ENCODE measurements at places on chromosomes 6 and 20. TPM values are rescaled to one million over a fixed set of nuclear protein-coding genes. Genes with fewer than 3 reads are reported as not detected.

Gene PEDS1
- total RNA-seq = 54.6 TPM

Gene OLIG3
- total RNA-seq = not detected

Gene RNF8
- total RNA-seq = 21.6 TPM

Gene SUPT3H
- total RNA-seq = 2.9 TPM

Gene TMEM217
- 4.6 TPM for total RNA-seq

Gene BANF2
- not detected for total RNA-seq

Gene GSTA1
- not detected for total RNA-seq

GRCh38 chr6:27771235-27771634, 141.0 kb downstream of the OR2B2 start:
- no peaks in the 10 kb centered on the region for H3K27me3 ChIP-seq
- H3K4me1 ChIP-seq = no peaks in the 10 kb centered on the region
- no peak overlapping the region for H3K4me3 ChIP-seq
- no peaks in the 10 kb centered on the region for H3K36me3 ChIP-seq
- no peak for DNase-seq

DNA sequence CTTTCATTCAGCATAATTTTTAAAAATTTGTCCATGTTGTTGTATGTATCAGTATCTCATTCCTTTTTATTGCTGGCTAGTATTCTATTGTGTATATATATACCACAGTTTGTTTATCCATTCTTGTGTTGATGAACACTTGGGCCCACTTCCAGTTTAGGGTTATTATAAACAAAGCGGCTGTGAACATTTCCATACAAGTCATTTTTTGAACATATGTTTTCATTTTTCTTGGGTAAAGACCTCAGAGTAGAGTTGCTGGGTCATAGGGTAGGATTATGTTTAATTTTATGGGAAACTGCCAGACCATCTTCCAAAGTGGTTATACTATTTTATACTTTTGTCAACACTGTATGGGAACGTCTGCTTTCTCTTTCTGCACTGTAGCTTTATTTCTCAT, 55.3 kb downstream of the RBM24 start:
- H3K36me3 ChIP-seq = no peaks in the 10 kb centered on the region
- no peak overlapping the region for H3K4me3 ChIP-seq
- no peaks in the 10 kb centered on the region for H3K4me1 ChIP-seq
- no peak overlapping the region for H3K27ac ChIP-seq

DNA sequence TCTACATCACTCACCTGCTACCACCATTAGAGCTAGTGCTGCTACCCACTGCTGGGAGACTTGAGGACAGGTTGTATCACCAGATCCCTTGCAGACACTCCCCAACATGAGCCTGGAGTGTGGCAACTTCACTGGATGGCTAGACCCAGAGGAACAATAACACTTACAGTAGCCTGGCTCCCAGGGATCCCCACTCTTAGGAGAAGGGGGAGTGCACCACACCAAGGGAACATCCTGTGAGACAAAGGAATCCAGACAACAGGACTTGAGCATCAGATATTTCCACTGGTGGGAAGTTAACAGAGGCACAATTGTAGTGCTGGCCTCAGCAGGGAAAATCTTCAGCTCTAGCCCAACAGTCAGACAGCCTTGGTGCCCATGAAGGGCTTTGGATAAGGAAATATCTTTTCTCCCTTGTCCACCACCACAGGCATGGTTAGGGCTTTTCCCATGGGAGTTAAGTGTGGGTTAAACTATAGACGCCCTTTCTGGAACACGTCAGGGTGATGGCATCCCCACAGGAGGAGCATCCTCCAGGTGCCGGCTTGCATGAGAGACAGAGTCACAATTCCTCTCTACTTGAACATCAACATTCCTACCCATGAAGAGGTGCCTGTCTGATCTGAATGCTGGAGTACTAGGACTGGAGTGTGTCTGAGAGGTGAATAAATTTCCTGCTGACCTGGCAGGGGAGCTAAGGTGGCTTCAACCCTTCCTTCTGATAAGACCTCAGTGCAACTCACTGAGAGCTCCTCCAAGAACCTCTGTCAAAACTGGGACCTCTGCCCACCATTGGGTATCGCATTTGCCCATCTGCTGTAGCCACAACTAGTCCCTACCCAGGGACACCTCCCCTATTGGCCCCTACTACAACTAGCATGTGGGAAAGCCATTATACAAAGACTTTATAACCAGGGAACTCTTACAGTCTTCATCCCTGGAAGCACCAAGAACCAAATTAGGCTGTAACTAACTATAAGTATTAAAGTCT, 55.4 kb upstream of the SIRPG start:
- peaks cover 9% of the 10 kb centered on the region for H3K4me1 ChIP-seq
- peak; percentile 45 for DNase-seq
- no peak overlapping the region for H3K27ac ChIP-seq
- H3K4me3 ChIP-seq = no peak overlapping the region
- H3K27me3 ChIP-seq = no peaks in the 10 kb centered on the region

- no peak overlapping the region for H3K4me3 ChIP-seq
- no peaks in the 10 kb centered on the region for H3K36me3 ChIP-seq
- no peak for DNase-seq
- no peaks in the 10 kb centered on the region for H3K27me3 ChIP-seq
These were observed 3.1 kb downstream of the RHAG start for GRCh38 chr6:49633541-49633940.

DNA sequence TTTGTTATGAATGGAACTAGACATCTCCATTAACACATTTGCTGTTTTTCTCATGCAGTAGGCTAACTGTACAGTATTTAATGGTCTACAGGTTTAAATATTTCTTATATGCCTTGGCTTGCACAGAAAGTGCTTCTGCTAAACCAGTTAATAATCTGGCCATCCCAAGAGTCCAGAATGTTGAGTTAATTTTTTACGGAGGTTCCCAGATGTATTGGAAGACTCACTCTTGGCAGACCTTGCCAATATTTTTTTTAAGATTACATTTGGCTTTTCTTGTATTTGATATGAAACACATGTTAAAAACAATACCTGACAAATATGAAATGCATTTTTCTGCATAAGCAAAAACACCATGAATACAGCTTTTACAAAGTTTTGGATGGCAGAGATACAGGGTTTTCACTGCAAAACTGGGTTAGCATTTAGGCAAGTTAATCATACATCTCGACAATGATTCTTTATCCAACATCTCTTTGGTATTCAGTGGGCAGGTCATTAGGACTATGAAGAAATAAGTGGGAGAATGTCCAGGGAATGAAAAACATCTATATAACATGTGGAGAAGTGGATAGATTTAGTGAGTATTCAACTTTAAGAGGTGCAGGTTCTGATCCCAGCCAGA, 94.0 kb downstream of the SGK1 start:
- H3K27ac ChIP-seq = no peak overlapping the region
- no peaks in the 10 kb centered on the region for H3K36me3 ChIP-seq
- peak; percentile 71 for DNase-seq
- H3K27me3 ChIP-seq = no peaks in the 10 kb centered on the region
- H3K4me3 ChIP-seq = no peak overlapping the region

- DNase-seq = no peak
- no peaks in the 10 kb centered on the region for H3K27me3 ChIP-seq
- peaks cover 45% of the 10 kb centered on the region for H3K4me1 ChIP-seq
- H3K36me3 ChIP-seq = peaks cover 17% of the 10 kb centered on the region
- no peak overlapping the region for H3K4me3 ChIP-seq
- H3K27ac ChIP-seq = no peak overlapping the region
These were observed 12.6 kb upstream of the DST start for GRCh38 chr6:56655249-56655648.

DNA sequence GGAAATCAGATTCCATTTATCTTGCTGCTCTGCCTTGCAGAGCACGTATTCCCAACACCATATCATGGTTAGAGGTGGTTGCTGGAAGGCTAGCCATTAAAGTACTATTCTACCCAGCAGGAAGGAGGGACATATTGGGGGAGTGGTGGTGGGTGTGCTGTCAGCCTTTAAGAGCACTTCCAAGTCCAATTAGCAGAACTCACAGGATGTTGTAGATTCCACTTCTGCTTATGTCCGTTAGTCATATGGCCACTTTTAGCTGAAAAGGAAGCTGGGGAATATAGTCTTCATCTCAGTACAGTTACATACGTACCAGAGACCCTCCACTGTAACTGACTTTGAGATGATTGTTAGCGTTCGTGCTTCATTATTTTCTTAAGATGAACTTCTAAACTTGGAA, 94.4 kb downstream of the SAMD3 start:
- no peaks in the 10 kb centered on the region for H3K36me3 ChIP-seq
- no peak for DNase-seq
- no peaks in the 10 kb centered on the region for H3K4me1 ChIP-seq
- no peak overlapping the region for H3K27ac ChIP-seq
- H3K27me3 ChIP-seq = no peaks in the 10 kb centered on the region

- no peaks in the 10 kb centered on the region for H3K36me3 ChIP-seq
- H3K4me3 ChIP-seq = peak overlapping the region; percentile 21
- H3K27me3 ChIP-seq = no peaks in the 10 kb centered on the region
- H3K4me1 ChIP-seq = no peaks in the 10 kb centered on the region
- H3K27ac ChIP-seq = no peak overlapping the region
These were observed 49.0 kb downstream of the MDGA1 start for GRCh38 chr6:37648465-37649330.

GRCh38 chr6:158620963-158621693, 23.4 kb downstream of the DYNLT1 start:
- no peak for DNase-seq
- H3K27ac ChIP-seq = no peak overlapping the region
- no peaks in the 10 kb centered on the region for H3K36me3 ChIP-seq
- no peak overlapping the region for H3K4me3 ChIP-seq
- no peaks in the 10 kb centered on the region for H3K27me3 ChIP-seq

GRCh38 chr6:7414811-7415210, 25.2 kb downstream of the RIOK1 start:
- H3K4me1 ChIP-seq = peaks cover 19% of the 10 kb centered on the region
- H3K4me3 ChIP-seq = no peak overlapping the region
- peak; percentile 94 for DNase-seq
- H3K36me3 ChIP-seq = peaks cover 48% of the 10 kb centered on the region
- peak overlapping the region; percentile 63 for H3K27ac ChIP-seq
- H3K27me3 ChIP-seq = no peaks in the 10 kb centered on the region

DNA sequence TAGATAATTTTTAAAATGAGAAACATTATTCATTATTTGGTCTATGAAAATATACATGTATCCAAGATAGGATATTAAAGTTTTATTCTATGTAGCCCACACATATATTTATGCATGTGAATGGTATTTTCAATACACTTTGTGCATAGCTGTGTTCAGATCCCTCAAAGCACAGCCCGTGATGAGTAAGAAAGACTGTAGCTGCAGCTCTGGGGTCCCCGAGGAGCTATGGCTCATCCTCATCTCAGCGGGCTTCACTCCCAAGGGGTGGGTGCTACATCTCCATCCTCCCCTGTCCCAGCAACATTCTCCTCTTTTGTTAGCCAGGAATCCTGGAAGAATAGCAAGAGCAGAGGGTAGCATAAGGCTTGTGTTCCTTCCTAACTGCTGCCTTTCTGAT, 130.8 kb downstream of the SAMD5 start:
- no peak for DNase-seq
- H3K36me3 ChIP-seq = no peaks in the 10 kb centered on the region
- no peaks in the 10 kb centered on the region for H3K27me3 ChIP-seq
- H3K27ac ChIP-seq = no peak overlapping the region
- H3K4me3 ChIP-seq = no peak overlapping the region

GRCh38 chr20:16113736-16114135, 459.5 kb downstream of the KIF16B start:
- H3K4me1 ChIP-seq = no peaks in the 10 kb centered on the region
- no peaks in the 10 kb centered on the region for H3K36me3 ChIP-seq
- DNase-seq = no peak
- no peak overlapping the region for H3K4me3 ChIP-seq
- no peak overlapping the region for H3K27ac ChIP-seq

DNA sequence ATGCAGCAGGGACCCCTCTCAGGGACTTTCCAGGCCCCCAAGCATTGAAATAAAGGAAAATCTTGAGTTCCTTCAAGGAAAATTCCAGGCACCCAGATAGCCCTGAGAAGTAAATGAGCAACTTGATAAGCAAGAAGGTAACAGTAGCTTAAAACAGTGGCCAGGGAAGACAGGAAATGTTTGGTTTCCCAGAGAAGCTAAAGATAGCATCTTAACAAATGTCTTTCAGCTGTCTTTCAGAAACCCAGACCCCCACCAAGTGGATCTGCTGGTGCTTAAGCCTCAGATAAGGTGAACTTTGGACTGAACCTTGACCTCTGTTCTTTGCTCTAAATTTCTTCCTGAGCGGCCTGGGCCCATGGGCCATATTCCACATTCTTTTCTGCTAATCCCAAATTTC, 117.8 kb upstream of the CST7 start:
- no peaks in the 10 kb centered on the region for H3K4me1 ChIP-seq
- no peak for DNase-seq
- no peak overlapping the region for H3K27ac ChIP-seq

- no peak for DNase-seq
- H3K27ac ChIP-seq = no peak overlapping the region
- no peaks in the 10 kb centered on the region for H3K36me3 ChIP-seq
- H3K27me3 ChIP-seq = no peaks in the 10 kb centered on the region
- H3K4me3 ChIP-seq = no peak overlapping the region
These were observed 58.7 kb downstream of the UTRN start for GRCh38 chr6:144343701-144344428.

DNA sequence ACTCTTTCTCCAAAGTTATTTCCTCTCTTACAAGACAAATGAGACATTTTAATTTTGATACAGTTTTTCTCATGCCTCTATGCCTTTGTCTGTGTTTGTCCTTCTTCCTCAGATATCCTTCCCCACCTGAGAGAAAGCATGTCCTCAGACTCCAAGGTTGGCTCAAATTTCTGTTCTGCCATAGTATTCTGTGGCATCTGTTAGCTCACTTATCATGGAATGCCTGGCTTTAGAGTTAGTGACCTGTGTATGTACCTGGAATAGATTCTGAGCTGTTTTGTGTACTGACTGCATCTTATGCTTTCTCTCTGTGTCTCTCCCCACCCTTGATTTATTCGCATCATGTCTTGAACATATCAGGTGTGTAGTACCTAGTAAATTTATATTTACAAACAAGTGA, 90.0 kb downstream of the CENPW start:
- no peak for DNase-seq
- no peaks in the 10 kb centered on the region for H3K4me1 ChIP-seq
- no peaks in the 10 kb centered on the region for H3K27me3 ChIP-seq

GRCh38 chr6:106103728-106104109, 17.6 kb downstream of the PRDM1 start:
- no peak for DNase-seq
- peaks cover under 1% of the 10 kb centered on the region for H3K4me1 ChIP-seq
- H3K4me3 ChIP-seq = no peak overlapping the region
- H3K27ac ChIP-seq = no peak overlapping the region

GRCh38 chr20:24033565-24033964, 45.0 kb upstream of the GGTLC1 start:
- no peaks in the 10 kb centered on the region for H3K36me3 ChIP-seq
- DNase-seq = no peak
- H3K27ac ChIP-seq = no peak overlapping the region

GRCh38 chr6:90365002-90365401, 68.4 kb upstream of the BACH2 start:
- no peak for DNase-seq
- H3K36me3 ChIP-seq = no peaks in the 10 kb centered on the region
- H3K4me1 ChIP-seq = peaks cover 14% of the 10 kb centered on the region
- H3K27me3 ChIP-seq = no peaks in the 10 kb centered on the region

- no peaks in the 10 kb centered on the region for H3K27me3 ChIP-seq
- H3K27ac ChIP-seq = no peak overlapping the region
- H3K4me1 ChIP-seq = no peaks in the 10 kb centered on the region
- no peak overlapping the region for H3K4me3 ChIP-seq
- DNase-seq = no peak
These were observed 66.1 kb downstream of the FAM120B start for GRCh38 chr6:170372380-170373325.

GRCh38 chr6:138063726-138064125, 43.5 kb downstream of the PERP start:
- no peaks in the 10 kb centered on the region for H3K4me1 ChIP-seq
- H3K27ac ChIP-seq = no peak overlapping the region
- H3K4me3 ChIP-seq = no peak overlapping the region
